Keratinocyte (primary cell): ENCODE measurements at places on chromosomes 3 and 15. TPM values are rescaled to one million over a fixed set of nuclear protein-coding genes. Genes with fewer than 3 reads are reported as not detected.

CIDEC gene
- polyA plus RNA-seq: not detected in 3 replicates

SCAMP5 gene
- polyA plus RNA-seq: 1.9 to 3.0 TPM (median 2.9 TPM) in 3 replicates

CHRNA7 gene
- polyA plus RNA-seq: 0.93 to 1.4 TPM (median 1.0 TPM) in 3 replicates

KCNMB3 gene
- polyA plus RNA-seq: 0.31 to 1.00 TPM (median 0.32 TPM) in 3 replicates

IMPG2 gene
- 0.07 to 0.17 TPM (median 0.16 TPM) in 3 replicates for polyA plus RNA-seq

TMEM207 gene
- not detected in 3 replicates for polyA plus RNA-seq

ADAMTS9 gene
- polyA plus RNA-seq: 0.18 to 0.43 TPM (median 0.26 TPM) in 3 replicates

POC1A gene
- polyA plus RNA-seq: 7.2 to 11.5 TPM (median 11.3 TPM) in 3 replicates

GABRA5 gene
- polyA plus RNA-seq: 0.03 TPM in 1 of 3 replicates, not detected in the others

TMEM41A gene
- polyA plus RNA-seq: 30.8 to 36.8 TPM (median 31.9 TPM) in 3 replicates

MED12L gene
- 0.04 to 0.36 TPM (median 0.04 TPM) in 3 replicates for polyA plus RNA-seq

ISG20 gene
- polyA plus RNA-seq: 8.5 to 10.6 TPM (median 8.9 TPM) in 3 replicates

GRCh38 chr15:53527996-53528395 is 231.5 kb downstream of the WDR72 start:
- H3K27ac ChIP-seq: no peak overlapping the region
- H3K4me3 ChIP-seq: no peak overlapping the region
- H3K36me3 ChIP-seq: no peaks in the 10 kb centered on the region
- no peaks in the 10 kb centered on the region for H3K4me1 ChIP-seq

GRCh38 chr3:62098646-62099365 is 274.5 kb downstream of the FEZF2 start:
- no peaks in the 10 kb centered on the region for H3K4me1 ChIP-seq
- H3K27me3 ChIP-seq: no peaks in the 10 kb centered on the region
- H3K27ac ChIP-seq: no peak overlapping the region
- no peaks in the 10 kb centered on the region for H3K36me3 ChIP-seq

DNA sequence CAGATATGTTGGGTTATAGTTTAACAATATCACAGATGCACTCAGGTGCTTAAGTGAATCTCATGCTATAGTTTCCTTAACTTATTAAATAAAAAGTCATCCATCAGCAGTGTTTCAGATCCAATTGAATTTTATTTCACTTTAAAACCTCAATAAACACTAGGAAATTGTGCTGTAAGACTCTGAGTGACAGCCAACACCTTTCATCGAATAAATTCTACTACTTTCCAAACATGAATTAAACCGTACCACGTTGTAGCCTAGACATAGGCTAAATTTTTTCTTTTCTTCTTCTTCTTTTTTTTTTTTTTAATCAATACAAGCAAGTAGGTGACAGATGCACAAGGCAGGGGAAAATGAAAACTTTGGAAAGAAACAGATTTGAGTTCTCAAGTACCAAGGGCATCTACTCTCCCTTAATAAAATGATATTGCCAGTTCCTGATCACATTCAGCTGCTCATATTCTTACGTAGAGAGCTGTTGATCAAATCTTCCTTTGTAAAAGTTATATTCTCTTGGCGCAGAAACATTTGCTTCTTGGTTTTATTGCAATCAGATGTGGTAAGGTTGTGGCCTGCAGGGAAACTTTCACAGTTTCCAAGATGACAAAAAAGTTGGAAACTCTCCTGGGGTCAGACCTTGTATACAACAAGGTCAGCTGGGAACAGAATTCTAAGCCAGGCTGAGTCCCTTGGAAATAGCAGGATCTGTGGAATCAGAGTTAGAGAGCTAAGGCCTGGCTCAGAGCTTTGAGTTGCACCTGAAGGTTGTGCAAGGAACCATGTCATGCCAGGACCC is 147.7 kb downstream of the CD47 start:
- no peak overlapping the region for H3K4me3 ChIP-seq
- H3K27ac ChIP-seq: no peak overlapping the region
- no peak for DNase-seq
- H3K27me3 ChIP-seq: no peaks in the 10 kb centered on the region
- H3K4me1 ChIP-seq: no peaks in the 10 kb centered on the region
- H3K36me3 ChIP-seq: no peaks in the 10 kb centered on the region

DNA sequence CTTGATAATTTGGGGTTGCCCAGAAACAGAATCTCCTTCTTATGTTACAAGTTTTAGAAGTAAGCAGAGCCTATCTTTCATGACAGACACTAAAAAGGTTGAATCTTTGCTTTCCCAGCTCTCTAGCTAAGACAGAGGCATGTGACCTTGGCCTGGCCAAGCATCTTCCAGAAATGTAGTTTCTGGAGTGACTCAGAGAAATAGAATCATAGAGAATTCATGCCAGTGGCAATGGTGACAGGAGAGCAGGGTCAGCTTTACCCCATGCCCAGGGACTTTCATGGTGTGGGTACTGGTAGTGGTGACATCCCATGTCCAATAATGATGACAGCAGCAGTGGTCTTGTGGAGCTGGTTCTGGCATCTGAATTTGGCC is 4.0 kb upstream of the PARP6 start:
- DNase-seq: no peak
- H3K4me3 ChIP-seq: no peak overlapping the region
- no peak overlapping the region for H3K27ac ChIP-seq
- H3K27me3 ChIP-seq: no peaks in the 10 kb centered on the region

DNA sequence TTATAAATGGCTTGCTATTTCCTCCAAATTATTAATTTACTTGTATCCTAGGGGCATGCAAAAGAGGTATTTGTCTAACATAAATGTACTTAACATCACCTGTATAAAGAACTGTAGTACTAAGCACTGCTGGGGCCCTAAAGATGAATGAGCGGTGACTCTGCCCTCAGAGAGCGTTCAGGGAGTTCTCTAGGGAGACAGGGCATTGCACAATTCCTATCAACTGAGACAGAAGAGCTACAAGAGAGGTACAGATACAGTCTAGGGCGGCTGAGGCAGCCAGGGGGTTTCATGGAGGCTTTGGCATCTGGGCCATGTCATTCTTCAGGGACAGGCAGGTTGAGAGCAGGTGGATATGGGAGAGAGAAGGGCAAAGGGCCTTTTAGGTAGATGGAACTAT is 39.9 kb upstream of the PARL start:
- H3K27me3 ChIP-seq: no peaks in the 10 kb centered on the region
- DNase-seq: no peak
- peaks cover 20% of the 10 kb centered on the region for H3K4me1 ChIP-seq
- peak overlapping the region; percentile 89 for H3K27ac ChIP-seq
- H3K4me3 ChIP-seq: peak overlapping the region; percentile 16

DNA sequence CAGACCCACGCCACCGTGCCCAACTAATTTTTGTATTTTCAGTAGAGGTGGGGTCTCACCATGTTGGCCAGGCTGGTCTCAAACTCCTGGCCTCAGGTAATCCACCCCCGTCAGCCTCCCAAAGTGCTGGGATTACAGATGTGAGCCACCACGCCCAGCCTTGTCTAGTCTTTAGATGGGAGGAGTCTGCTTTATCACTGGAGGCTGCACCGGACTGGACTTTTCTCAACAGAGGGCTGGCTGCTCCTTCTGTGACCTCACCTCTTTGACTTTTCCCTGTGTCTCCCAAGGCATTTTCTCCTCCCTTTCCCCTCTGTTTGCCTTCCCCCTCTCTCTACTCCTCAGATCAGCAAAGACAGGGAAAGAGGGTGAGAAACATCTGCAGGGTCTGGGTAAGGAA is 28.5 kb downstream of the SLCO2A1 start:
- H3K27me3 ChIP-seq: peaks cover 54% of the 10 kb centered on the region
- no peaks in the 10 kb centered on the region for H3K36me3 ChIP-seq
- no peak overlapping the region for H3K4me3 ChIP-seq
- peaks cover 4% of the 10 kb centered on the region for H3K4me1 ChIP-seq
- no peak overlapping the region for H3K27ac ChIP-seq

DNA sequence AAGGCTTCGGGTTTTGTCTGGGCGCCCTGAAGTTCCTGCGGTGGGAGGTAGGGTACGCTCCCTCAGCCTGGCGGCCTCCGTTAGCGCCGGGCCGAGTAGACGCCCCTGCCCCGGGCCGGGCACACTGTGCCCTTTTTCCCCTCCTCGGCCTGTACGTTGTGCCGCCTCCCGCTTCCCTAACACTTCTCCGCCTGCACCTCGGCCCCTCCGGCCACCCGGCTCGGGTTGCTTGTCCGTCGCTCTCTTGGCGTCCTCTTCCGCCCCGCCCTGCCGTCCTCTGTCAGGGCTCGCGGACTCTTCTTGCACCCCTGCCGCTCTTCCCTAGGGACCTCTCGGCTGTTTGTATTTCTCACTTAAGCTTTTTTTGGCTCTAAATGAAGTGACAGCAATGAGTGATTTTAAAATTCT is 384 bp downstream of the KNL1 start:
- H3K4me1 ChIP-seq: peaks cover 6% of the 10 kb centered on the region
- no peak for DNase-seq
- H3K27ac ChIP-seq: peak overlapping the region; percentile 100
- peak overlapping the region; percentile 86 for H3K4me3 ChIP-seq

DNA sequence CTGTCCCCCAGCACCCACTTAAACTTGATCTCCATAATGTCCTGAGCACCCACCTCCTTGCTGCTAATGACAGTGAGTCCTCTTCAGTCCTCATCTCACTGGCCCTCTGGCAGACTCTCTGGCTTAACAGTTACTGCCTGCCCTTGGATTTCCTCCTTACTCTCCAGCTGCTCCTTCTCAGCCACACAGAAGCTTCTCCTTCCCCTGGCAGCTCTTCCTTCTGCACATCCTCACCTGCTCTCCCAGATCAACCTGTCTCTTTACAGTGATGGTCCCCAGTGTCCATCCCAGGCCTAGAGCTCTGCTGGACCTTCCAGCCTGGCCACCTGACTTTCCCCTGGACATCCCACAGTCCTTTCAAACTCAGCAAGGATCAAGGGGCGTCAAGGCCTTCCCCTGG is 47.4 kb upstream of the SMAD3 start:
- H3K36me3 ChIP-seq: no peaks in the 10 kb centered on the region
- no peaks in the 10 kb centered on the region for H3K27me3 ChIP-seq
- peaks cover 15% of the 10 kb centered on the region for H3K4me1 ChIP-seq
- DNase-seq: no peak

DNA sequence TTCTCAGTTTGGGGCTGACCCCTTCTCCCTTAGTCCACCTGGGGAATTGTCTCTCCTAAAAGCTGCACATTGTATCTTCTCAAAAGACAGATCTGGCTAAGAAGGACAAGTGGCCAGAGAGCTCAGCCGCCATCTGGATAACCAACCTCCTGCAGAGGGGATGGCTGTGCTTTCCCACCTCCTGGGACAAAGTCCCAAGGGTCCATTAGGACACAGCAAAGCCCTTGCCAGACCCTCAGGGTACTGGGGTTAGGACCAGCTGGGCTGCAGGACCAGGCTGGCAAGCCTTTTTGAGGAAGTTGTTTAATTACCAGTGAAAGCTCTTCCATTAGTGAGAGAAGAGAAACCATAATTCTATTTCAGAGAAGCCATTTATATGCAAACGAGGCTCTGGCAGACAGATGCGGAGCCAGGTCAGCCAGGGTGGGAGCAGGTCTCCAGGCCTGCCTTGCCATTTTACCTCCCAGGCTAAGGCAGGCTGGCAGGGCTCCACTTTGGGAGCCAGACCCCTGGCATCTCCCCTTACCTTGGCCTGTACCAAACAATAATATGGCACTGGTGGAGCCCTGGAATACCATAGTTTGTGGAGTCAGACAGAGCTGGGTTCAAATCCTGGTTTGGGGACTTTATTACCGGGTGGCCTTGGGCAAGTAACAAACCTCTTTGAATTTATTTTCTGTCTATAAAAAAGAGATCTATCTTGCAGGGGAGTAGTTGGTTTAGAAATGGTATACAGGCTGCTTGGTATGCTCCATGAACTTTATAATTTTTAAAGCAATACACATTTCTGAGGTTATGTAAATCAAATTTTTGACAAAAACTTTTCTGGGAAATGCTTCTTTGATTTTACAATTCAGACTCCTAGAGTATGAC is 17.9 kb downstream of the SHF start:
- no peak for DNase-seq
- no peaks in the 10 kb centered on the region for H3K36me3 ChIP-seq
- no peak overlapping the region for H3K27ac ChIP-seq
- H3K27me3 ChIP-seq: no peaks in the 10 kb centered on the region

GRCh38 chr3:29168696-29169095 is 112.2 kb upstream of the RBMS3 start:
- H3K27ac ChIP-seq: no peak overlapping the region
- no peak overlapping the region for H3K4me3 ChIP-seq
- H3K36me3 ChIP-seq: no peaks in the 10 kb centered on the region
- peaks cover 3% of the 10 kb centered on the region for H3K4me1 ChIP-seq

GRCh38 chr15:39936187-39936586 is 2.3 kb downstream of the EIF2AK4 start:
- H3K27me3 ChIP-seq: no peaks in the 10 kb centered on the region
- peaks cover 23% of the 10 kb centered on the region for H3K4me1 ChIP-seq
- peaks cover 12% of the 10 kb centered on the region for H3K36me3 ChIP-seq
- no peak for DNase-seq
- no peak overlapping the region for H3K4me3 ChIP-seq

- no peak within 1 kb of the TSS for H3K4me3 ChIP-seq
- no peak for DNase-seq
- H3K4me1 ChIP-seq: no peaks in the 10 kb centered on the region
- peaks cover 16% of the 10 kb centered on the region for H3K27me3 ChIP-seq
- no peaks in the 10 kb centered on the region for H3K36me3 ChIP-seq
These were observed at the start of gene RLBP1 for GRCh38 chr15:89221543-89221942. Gene RLBP1, minus strand, starts transcription at chr15:89221579. Its CDS starts 2,604 bp downstream, at chr15:89218975.

DNA sequence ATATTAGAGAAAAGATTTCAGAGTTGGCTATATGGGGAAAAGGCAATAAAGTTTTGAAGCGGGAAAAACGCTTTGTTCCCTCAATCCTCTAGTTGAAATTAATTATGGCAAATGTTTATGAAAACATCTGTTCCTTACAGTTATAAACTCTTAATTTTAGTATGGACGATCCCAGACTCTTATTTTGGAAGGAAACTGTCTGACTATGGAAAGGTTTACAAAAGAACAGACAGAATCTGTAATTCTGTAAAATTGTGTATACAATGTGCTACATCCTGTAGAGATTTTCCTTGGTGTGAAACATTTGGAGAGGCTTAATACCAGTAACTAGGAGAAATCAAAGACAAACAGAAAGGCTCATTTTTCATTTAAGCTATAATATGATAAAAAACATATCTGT is 311.8 kb downstream of the TBC1D5 start:
- no peaks in the 10 kb centered on the region for H3K4me1 ChIP-seq
- no peaks in the 10 kb centered on the region for H3K27me3 ChIP-seq
- no peaks in the 10 kb centered on the region for H3K36me3 ChIP-seq

DNA sequence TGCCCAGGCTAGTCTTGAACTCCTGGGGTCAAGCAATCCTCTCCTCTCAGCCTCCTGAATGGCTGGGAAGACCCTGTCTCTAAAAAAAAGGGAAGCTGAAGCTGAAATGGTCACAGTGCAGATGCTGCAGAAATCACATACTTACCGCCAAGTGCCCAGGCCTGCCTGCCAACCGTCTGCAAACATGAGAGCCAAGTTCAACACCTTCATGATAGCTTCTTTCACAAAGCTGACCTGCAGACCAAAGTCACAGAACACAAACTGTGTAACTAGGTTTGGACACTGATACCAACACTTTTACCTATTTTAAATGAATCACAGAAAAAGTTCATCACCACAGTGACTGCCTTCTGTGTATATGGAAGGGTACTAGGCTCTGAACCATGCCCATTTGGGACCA is 22.8 kb upstream of the CYFIP1 start:
- H3K27ac ChIP-seq: no peak overlapping the region
- no peak overlapping the region for H3K4me3 ChIP-seq
- no peaks in the 10 kb centered on the region for H3K4me1 ChIP-seq
- no peak for DNase-seq
- no peaks in the 10 kb centered on the region for H3K27me3 ChIP-seq
